Cortex of kidney (tissue), 1 donor: ENCODE measurements at places on chromosomes 11 and 22.

DNA sequence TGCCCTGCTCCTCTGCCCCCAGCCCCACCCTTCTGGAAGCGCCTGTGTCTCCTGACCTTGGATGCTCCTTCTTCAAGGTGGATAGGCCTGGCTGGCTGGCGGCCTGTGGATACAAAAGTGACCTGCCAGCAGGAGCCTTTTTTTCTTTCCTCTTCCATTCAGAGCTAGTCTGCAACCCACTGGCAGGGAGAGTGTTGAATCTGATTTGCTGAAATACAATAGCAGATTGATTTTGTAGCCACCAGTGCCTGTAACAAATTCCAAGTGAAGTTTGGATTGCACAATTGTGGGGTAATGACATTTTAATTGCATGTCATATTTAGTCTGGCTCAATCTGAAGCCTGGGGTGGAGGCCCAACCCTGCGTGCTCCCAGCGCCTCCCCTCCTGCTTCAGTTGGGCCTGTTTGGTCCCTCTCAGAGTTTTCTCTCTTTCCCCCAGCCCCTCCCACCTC, 97.2 kb downstream of the GRIK4 start:
- no peak for DNase-seq

DNA sequence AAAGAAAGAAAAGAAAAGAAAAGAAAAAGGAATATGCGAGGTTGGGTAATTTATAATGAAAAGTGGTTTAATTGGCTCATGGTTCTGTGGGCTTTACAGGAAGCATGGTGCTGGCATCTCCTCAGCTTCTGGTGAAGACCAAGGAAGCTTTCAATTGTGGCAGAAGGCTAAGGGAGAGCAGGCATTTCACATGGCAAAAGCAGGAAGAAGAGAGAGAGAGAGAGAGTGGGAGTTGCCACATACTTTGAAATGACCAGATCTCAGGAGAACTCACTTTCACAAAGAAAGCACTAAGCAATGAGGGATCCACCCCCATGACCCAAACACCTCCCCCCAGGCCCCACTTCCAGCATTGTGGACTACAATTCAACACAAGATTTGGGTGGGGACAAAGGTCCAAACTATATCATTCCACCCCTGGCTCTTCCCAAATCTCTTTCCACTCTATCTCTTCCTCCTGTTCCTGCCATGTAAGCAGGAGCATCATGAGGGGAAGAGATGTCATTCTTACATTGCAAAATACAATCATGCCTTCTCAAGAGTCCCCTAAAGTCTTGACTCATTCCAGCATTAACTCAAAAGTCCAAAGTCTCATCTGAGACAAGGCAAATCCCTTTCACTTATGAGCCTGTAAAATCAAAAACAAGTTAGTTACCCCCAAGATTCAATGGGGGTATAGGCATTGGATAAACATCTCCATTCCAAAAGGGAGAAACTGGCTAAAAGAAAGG, 38.9 kb downstream of the LINC01488 start:
- no peak for DNase-seq

GRCh38 chr11:7552666-7553065, 38.9 kb downstream of the PPFIBP2 start:
- DNase-seq, result no peak

GRCh38 chr11:42315267-42315666, 855.8 kb upstream of the LRRC4C start:
- no peak for DNase-seq

GRCh38 chr11:66983275-66983924, 8.3 kb downstream of the C11orf86 start:
- no peak for DNase-seq

GRCh38 chr11:85913513-85913912, 58.3 kb downstream of the CCDC83 start:
- no peak for DNase-seq

GRCh38 chr11:57269571-57270021, 32.5 kb upstream of the APLNR start:
- DNase-seq, result no peak

- DNase-seq, result no peak
Measured at GRCh38 chr22:44297470-44298061, 15.2 kb downstream of the SHISAL1 start.

DNA sequence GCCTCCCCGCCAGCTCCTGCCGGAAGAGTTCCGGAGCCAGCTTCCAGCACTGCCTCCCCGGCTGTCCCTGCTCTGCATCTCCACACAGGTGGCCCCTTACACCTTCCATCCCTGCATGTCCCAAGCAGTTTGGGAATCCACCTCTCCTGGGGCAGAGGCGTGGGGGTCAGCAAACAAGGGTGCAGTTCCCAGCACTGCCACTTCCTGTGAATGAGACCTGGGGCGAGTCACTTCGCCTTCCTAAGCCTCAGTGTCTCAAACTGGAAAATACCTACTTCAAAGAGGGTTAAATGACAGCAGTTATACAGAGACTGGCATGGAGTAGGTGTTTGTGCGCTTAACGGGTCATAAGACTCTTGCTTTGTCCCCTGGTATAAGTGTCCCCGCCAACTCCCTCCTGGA, 5.2 kb downstream of the CYTH4 start:
- no peak for DNase-seq

GRCh38 chr11:92211576-92212167, 12.9 kb upstream of the FAT3 start:
- DNase-seq, result no peak

DNA sequence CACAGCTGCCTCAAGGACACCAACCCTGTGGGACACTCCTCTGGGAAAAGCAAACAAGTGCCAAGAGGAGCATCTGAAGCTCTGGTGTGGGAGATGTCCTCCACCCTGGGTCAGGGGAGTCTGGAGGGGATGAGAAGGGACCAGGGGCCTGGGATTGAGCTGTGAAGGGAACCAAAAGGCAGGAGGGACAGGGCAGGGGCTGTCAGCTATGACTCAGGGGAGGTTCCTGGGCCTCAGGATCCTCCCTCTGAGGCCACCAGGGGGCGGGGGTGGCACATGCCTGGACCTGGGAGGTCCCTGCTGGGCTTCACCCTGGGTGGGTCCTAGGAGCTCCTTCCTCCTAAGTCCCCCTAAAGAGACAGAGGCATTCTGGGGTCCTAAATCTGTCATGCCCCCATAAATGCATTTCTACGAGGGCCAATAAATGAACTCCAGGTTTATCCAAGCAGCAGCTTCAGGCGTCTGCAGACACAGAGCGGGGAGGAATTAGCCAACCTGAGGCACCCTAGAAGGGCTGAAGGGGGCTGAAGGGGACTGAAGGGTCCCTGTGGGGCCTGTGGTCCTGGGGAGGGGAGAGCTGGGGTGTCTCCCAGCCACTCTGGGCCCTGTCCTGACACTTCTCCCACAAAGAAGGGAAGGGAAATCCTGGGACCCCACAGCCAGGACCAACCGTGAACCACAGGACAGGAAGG, 31.9 kb upstream of the IGLL5 start:
- DNase-seq, result no peak

GRCh38 chr11:14907411-14908213, 15.6 kb upstream of the CYP2R1 start:
- no peak for DNase-seq

DNA sequence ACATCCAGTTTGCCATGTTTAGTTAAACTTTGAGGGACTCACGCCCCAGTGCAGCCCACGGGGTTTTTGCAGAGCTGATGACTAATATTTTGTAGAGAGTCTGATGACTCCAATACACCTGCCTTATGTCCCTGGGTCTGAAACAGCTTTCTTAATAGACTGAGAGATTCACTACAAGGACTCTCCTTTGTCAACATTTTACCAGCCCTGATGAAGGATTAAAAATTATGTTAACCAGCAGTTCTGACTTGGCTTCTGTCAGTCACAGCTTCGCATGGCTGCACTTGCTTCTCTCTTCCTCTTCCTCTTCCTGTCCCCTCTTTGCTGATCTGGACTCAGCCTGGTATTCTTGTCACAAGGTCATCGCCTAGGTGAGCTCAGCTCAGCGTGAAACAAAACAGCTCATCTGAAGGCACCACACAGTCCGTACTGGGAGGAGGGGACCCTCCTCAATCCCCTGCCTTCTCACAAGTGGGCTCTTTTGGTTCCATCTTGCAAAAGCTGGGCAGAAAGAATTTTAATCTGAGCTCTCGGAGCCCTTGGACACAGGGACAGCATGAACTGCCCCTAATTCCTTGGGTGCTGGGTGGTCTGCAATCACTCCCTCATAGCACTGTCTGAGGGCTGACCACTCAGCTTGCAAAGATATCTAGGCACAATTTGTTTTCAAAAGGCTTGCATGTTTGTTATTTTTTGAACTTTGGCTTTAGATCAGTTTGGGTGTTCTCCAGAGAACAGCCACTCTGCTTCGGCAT, 38.1 kb upstream of the POU2AF1 start:
- no peak for DNase-seq

DNA sequence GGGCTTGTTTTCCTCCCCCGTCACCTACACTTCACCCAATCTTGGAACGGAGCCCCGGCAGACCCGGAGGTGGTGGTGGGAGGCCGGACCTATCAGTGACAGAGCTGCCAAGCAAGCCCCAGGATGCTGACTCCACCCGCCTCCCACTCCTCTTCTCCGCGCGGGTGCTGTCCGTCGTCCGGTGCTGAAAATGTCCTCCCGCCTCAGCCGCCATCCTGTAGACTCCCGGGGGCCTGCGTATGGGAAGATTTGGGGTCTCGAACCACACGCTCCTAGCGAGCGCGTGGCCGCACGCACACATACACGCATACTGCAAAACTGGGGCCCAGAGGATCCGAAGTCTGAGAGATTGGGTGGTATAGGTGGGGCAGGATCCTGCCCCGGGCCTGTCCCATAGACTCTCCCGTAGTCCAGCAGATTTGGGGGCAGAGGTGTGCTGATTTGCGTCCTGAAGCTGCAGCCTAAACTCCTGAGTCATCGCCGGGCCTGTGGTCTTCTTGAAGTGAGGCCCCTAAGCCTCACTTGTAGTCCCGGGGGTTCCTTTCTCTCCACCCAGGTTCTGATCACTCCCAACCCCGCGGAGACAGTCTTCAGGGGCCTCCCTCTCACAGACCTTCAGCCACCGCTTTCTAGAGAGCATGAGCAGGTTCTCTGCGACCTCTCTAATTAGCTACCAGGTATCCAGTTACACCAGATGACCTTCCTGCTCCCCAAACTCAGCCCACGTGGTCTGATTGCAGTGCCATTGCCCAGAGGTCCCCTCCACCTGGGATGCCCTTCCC, 796 bp upstream of the YIF1A start:
- no peak for DNase-seq

DNA sequence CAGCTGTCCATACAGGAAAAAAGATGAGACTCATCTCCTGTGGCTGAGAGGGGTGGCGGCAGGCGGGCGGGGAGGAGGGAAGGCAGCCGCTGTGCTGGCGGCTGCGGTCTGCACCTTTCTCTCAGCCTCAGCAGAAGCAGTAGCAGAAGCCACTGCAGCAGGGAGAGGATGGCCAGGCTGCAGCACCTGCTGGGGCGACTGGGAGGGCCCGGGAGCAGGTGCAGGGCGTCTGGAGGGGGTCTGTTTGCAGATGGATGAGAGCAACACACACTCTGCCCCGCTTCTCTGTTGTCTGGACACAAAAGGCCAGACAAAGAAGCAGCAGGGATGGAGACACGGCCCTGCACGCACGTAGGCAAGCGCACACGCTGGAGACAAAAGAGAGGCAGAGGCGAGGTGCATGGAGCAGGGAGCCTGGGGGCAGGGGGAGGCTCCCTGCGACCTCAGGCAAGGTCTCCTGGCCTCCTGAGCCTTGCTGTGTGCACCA, 9.3 kb upstream of the MIAT start:
- DNase-seq, result no peak

GRCh38 chr11:59174664-59175033, 2.7 kb downstream of the DTX4 start:
- no peak for DNase-seq

DNA sequence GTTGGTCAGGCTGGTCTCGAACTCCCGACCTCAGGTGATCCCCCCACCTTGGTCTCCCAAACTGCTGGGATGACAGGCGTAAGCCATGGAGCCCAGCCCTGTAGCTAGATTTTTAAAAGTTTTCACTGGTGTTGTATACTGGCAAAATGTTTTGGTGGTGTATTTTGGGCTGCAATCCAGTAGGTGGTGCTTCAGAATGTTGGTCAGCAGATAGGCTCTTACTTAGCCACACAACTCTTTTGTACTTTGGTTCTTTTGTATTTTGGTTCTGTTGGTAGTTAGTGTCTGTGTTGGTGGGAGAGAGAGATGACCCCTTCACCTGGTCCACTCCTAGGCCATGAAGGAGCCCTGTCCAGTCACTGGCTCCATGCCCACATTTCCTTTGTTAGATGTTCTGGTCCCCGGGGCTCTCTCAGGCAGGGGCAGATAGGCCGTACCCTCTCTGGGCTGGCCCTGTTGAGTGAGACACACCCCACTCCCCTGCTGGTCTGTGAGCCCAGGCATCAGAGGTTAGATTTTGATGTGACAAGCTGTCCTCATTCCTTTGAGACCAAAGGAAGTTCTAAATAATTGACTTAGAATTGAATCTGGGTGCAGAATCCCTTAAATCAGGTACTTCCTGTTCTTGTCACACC, 123.8 kb downstream of the DDX10 start:
- no peak for DNase-seq

DNA sequence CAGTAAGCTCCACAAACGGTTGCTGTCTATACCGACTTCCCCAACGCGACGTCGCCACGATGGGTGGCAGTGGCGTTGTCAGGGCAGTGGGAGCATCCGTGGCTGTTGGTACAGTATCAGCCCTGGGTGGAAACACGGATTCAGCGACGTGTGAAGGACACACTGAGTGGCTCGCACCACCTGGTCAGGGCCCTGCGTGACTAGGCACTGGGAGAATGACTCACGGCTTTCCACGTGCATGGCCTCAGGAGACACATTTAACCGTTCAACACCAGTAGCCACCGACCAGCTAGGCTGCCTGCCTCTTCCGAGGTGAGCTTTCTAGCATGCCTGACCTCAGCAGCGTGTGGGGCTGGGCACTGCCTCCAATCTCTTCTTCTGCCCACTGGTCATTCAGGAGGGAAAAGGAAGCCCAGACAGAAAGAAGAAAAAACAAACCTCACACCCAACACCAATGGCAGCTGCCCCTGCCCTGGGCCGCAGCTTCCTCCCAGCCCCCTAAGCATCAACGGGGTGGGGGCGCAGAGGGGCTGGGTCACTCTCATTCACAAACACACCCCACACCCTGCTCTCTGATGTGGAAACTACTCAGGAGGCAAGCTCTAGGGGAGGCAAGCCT, 59.0 kb downstream of the MYH9 start:
- DNase-seq, result no peak

DNA sequence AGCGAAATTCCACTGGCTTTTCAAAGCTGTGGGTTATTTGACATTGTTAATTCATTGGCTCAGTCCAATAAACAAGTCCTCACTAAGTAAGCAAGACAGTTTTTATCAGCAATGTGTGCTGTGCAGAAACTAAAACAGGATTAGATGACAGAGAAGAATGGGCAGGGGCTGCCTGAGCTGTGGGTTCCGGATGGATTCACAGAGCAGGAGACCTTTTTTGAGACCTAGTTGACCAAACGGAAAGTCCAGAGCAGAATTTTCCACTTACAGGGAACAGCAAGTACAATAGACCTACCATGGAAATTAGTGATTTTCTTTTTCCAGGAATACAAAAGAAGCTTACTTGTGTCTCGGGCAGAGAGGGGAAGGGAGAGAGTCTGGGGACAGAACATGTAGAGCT, 5.2 kb upstream of the KDM4F start:
- no peak for DNase-seq

GRCh38 chr11:27719546-27719925, 19.3 kb upstream of the BDNF start:
- no peak for DNase-seq
